ENCODE measurements at places on chromosomes 3 and 15. TPM values are rescaled to one million over a fixed set of nuclear protein-coding genes. Genes with fewer than 3 reads are reported as not detected.
A peak's percentile ranks its signal among the peaks of the same experiment; 100 is the strongest.

- no peak for DNase-seq
Measured at GRCh38 chr15:60854858-60855564, 374.1 kb downstream of the RORA start.

- no peak for DNase-seq
Measured at GRCh38 chr3:97815149-97815917, 6.5 kb upstream of the CRYBG3 start.

DNA sequence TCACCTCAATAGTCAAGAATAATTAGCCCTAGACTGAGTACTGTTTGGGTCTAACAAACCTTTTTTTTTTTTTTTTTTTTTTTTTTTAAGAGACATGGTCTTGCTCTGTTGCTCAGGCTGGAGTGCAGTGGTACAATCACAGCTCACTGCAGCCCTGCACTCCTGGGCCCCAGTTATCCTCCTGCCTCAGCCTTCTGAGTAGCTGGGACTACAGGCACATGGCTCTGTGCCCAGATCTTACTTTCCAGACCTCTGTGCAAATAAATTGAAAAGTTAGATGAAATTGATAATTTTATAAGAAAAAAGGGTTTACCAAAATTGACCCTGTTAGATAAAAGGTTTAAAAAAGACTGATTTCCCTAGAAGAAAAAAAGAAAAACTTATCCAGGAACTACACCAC lies 79.0 kb downstream of the NR2E3 start:
- DNase-seq: no peak

- no peak for DNase-seq
Measured at GRCh38 chr15:39434163-39434562, 146.7 kb upstream of the THBS1 start.

DNA sequence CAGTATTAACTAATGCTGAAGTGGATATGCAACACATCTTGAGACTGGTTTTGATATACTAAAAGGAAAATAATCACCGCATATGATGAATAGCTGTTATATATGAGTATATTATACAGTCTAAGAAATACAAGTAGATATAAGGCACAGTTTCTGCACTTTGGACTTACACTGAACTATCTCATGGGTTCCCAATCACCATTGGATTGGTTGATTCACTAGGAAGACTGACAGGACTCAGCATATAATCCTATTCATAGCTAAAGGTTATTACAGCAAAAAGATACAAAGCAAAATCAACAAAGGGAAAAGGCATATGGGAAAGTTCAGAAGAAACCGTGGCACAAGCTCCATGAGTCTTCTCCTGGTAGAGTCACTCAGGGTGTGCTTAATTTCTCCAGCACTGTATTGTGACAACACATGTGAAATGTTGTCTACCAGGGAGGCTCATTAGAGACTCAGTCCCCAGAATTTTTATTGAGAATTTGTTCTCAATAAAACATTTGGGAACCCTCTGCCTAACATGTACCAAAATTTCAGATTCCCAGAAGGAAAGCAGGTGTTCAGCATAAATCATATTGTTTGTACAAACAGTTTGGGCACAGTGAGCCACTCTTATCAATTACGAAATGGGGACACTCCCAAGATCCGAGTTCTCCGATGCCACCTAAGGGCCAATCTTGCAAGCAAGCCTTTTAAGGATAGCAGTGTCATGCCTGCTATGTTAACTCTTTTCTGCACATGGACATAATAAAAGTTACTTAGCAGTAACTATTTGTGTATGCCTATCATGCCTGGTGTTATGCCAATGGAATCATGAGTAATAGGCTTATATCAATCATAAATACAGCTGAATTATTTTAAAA lies 26.8 kb downstream of the CMC1 start:
- no peak for DNase-seq

The TMOD2 gene
- 75.0 TPM for total RNA-seq

DNA sequence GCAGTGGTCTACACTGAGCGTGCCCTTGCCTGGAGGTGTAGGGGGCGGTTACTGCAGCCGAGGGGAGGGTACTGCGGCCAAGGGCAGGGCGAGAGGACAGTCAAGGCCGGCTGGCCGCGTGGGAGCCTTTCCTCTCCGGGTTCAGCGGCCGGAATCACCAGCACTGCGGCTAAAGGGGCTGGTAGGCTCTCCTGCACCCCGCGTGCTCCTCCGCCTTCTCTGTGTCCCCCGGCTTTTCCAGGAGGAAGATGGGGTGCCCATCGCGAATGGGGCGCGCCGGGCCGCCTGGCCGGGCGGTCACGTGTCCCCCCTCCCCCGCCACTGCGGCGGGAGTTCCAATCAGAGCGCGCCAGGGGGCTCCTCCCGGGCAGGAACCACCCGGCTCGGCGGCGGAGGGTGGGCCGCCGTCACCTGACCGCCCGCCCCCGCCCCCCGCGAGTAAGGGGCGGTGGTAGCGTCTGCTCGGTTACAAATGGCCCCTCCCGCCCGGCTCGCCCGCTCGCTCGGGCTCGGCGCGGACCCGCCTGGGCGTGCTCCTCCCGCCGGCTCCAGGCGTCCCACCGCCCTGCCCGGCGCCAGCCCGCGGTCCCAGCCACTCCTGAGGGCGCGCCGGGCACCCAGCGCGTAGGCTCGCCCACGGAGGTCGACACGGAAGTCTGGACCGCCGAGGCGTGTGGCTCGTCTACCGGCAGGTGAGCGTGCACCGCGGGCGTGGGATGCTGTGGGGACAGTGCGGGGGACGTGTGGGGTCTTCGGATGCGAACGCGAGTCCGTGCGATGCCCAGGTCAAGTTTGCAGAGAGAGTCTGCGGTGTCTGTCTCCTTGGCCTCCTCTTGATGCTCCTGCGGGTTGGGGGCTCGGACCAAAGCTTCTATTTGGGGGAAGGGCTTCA lies 242.6 kb upstream of the TOPAZ1 start:
- DNase-seq: peak; percentile 81

All from glutamatergic neuron (in vitro differentiated cells).